Stomach (tissue), 19 donors: ENCODE measurements at places on chromosomes 6 and 20. TPM values are rescaled to one million over a fixed set of nuclear protein-coding genes. Genes with fewer than 3 reads are reported as not detected.

DNA sequence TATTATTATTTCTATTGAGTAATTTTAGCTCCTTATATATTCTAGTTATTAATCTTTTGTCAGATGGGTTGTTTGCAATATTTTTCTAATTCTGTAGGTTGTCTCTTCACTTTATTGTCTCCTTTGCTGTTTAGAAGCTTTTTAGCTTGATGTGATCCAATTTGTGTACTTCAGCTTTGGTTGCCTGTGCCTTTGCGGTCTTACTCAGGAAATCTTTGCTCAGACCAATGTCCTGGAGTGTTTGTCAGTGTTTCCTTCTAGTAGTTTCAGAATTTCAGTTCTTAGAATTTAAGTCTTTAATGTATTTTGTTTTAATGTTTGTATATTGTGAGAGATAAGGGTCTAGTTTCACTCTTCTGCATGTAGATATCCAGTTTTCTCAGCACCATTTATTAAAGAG, 916.0 kb upstream of the EYS start:
- no peaks in the 10 kb centered on the region for H3K27me3 ChIP-seq
- no peaks in the 10 kb centered on the region for H3K36me3 ChIP-seq
- H3K27ac ChIP-seq = no peak overlapping the region
- no peak for DNase-seq

DNA sequence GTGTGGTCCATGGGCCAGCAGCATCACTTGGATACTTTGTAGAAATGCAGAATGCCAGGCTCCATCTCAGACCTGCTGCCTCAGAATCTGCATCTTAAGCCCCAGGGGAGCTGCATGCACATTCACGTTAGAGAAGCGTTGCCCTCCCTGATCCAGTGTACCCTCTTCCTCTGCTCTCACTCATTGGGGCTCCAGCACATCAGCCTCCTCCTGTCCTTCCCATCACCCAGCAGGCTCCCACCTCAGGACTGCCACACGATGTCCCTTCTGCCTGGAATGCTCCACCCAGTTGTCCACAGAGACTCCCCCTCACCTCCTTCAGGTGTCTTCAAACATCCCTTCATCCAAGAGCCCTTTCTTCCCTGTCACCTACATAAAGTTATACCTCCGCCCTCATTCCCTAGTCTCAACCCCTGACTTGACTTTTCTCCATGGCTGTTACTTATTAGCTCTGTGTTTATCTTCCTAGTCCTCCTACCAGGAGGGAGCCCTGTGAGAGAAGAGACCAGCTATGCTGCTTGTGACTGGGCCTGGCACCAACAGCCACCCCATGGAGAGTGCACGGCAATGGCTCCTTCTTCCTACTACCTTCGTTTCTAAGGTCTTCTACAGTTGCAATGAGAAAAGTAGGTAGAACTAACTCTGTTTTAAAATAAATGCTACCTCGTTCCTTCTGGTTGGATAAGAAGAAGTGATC, 3.3 kb upstream of the ACSS1 start:
- H3K4me1 ChIP-seq = peaks cover 55% of the 10 kb centered on the region
- no peaks in the 10 kb centered on the region for H3K27me3 ChIP-seq
- DNase-seq = peak; percentile 68
- no peak overlapping the region for H3K4me3 ChIP-seq

DNA sequence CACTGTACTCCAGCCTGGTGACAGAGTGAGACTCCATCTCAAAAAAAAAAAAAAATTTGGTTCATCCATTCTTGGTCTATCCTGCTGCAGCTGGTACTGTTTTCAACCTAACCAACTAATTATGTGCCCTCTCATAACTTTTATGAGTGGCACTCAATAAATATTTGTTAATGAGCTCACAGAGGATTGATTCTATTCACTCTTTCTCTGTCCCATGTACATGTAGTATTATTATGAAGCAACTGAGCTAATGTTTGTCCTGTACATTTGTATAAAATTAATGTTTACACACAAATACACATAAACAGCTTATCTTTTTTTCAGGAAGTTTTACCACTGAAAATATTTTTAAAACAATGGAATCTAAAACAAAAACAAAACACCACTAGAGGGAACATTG, 10.1 kb downstream of the RIPOR2 start:
- no peaks in the 10 kb centered on the region for H3K36me3 ChIP-seq
- no peak overlapping the region for H3K4me3 ChIP-seq
- H3K4me1 ChIP-seq = peaks cover 15% of the 10 kb centered on the region
- no peak for DNase-seq
- H3K27me3 ChIP-seq = no peaks in the 10 kb centered on the region
- H3K27ac ChIP-seq = no peak overlapping the region

DNA sequence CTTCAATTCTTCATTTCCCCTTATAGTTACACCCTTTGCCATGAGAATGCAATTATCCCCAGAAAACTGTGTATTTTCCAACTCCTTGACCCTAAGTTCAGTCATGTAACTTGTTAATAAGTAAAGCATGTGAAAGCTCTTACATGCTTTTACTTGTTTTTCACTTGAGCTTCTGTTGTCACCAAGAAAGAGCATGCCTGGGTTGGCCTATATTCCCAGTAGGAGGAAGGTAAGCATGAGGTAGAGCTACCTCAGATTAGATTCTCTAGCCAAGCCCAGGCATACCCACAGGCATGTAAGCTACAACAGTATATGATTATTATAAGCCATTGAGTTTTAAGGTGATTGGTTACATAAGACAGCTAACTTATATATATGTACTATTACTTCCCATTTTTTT, 101.7 kb upstream of the SMLR1 start:
- no peaks in the 10 kb centered on the region for H3K27me3 ChIP-seq
- no peaks in the 10 kb centered on the region for H3K4me1 ChIP-seq
- H3K36me3 ChIP-seq = no peaks in the 10 kb centered on the region
- no peak overlapping the region for H3K27ac ChIP-seq
- no peak overlapping the region for H3K4me3 ChIP-seq

- H3K27ac ChIP-seq = no peak overlapping the region
- peaks cover 7% of the 10 kb centered on the region for H3K4me1 ChIP-seq
- H3K27me3 ChIP-seq = no peaks in the 10 kb centered on the region
- H3K36me3 ChIP-seq = no peaks in the 10 kb centered on the region
These were observed 40.0 kb downstream of the MYLIP start for GRCh38 chr6:16168858-16169257.

DNA sequence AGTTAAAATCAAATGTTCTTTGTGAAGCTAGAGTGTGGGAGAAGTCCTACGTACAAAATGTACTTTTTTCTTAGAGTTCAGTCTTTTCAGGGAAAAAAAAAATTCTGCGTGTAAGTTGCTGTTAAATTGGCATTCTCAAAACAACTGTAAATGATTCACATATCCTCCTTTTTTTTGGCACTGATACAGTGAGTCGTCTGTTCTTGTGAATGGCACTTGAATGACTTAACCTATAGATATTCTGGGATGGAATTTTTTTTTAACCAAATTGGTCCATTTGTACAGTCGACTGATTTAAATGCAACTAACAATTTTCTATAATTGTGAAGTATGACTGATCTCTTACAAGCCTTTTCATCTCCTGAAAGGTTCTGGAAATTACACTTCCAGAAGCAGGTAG, 5.5 kb upstream of the JAG1 start:
- DNase-seq = no peak
- H3K27ac ChIP-seq = no peak overlapping the region
- peaks cover 12% of the 10 kb centered on the region for H3K4me1 ChIP-seq
- H3K27me3 ChIP-seq = no peaks in the 10 kb centered on the region
- H3K4me3 ChIP-seq = no peak overlapping the region

GRCh38 chr6:50655848-50656453, 57.4 kb upstream of the TFAP2D start:
- H3K4me1 ChIP-seq = no peaks in the 10 kb centered on the region
- H3K36me3 ChIP-seq = no peaks in the 10 kb centered on the region
- H3K4me3 ChIP-seq = no peak overlapping the region

DNA sequence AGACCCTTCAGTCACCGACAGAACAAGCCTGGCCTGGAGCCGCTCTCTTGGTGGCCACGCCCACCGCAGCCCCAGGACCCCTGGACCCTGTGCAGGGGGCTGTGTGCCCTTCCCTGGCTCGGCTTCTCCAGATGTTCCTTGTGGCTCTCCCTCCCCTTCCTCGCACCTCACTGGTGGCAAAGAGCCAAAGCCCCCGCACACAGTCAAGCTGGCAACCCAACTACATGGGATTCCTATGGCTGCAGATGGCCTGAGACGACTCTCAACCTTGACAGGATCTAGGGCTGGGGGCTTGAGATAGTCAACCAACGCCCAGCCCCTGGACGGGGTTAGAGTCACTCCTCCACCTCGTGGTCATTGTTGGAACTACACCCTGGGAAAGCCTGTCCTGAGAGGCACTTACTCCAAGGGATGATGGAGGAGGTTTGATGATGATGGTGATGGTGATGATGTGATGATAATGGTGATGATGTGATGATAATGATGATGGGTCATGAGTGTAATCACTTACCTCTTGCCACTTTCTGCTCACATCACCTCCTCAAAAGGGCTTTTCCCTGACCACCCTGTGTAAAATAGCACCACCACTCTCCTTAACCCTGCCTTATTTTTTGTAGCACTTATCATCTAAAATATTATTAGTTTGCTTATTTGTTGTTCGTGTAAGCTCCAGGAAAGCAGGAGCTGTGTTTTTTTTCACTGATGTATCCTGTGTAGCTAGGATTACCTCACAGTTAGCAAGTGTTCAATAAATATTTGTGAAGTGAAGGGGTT, 278.4 kb downstream of the LRFN2 start:
- H3K27me3 ChIP-seq = peaks cover 24% of the 10 kb centered on the region
- DNase-seq = peak; percentile 78
- no peak overlapping the region for H3K27ac ChIP-seq

- no peak overlapping the region for H3K27ac ChIP-seq
- H3K4me3 ChIP-seq = no peak overlapping the region
- DNase-seq = peak; percentile 33
These were observed 45.9 kb downstream of the ZNF217 start for GRCh38 chr20:53547664-53548239.

- H3K36me3 ChIP-seq = no peaks in the 10 kb centered on the region
- no peak overlapping the region for H3K27ac ChIP-seq
- no peaks in the 10 kb centered on the region for H3K27me3 ChIP-seq
- H3K4me3 ChIP-seq = no peak overlapping the region
- DNase-seq = no peak
These were observed 5.8 kb downstream of the SLPI start for GRCh38 chr20:45248609-45249008.

DNA sequence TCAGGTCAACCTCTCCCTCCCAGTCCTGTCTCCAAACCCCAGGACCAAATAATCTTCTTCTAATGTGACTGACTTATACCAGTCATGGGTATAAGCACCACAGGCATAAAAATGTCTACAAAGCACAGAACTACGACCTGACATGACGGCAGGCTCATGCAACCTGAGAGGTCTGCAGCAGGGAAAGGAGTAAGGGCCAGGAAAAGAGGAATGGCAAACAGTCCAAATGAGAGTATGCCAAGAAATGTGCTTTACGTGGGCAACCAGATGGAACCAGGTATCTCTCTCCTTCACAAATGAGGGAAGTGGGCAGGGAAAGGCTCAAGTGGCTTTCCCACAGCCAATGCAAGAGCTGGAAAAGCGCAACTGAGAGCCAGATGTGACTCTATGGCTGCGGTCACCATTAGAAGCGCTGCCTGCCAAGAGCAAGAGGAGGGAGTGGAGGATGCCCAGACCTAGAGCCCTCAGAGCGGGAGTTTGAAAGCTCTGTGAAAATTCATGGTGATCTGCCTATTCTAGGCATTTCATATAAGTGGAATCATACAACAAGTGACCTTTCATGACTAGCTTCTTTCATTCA, 6.0 kb downstream of the APMAP start:
- peaks cover 14% of the 10 kb centered on the region for H3K4me1 ChIP-seq
- H3K27me3 ChIP-seq = no peaks in the 10 kb centered on the region

KCNQ5 gene
- 2.6 TPM for total RNA-seq

DACT2 gene
- total RNA-seq = 0.55 TPM

C6orf141 gene
- 29.8 TPM for total RNA-seq

IP6K3 gene
- not detected for total RNA-seq

PPP1R18 gene
- total RNA-seq = 18.3 TPM
